ENCODE measurements at places on chromosomes 5 and 9. TPM values are rescaled to one million over a fixed set of nuclear protein-coding genes. Genes with fewer than 3 reads are reported as not detected.

Gene ESM1
- 73.0 TPM for total RNA-seq

Gene PFN3
- total RNA-seq: not detected

Gene ENTPD8
- 0.26 TPM for total RNA-seq

Gene AFF4
- total RNA-seq: 26.4 TPM

Gene IL9
- not detected for total RNA-seq

Gene IL31RA
- 0.38 TPM for total RNA-seq

Gene DNM1
- 0.13 TPM for total RNA-seq

Gene WDR38
- not detected for total RNA-seq

Gene CRHBP
- total RNA-seq: not detected

Gene CA9
- total RNA-seq: 0.13 TPM

Gene ZNF883
- 0.38 TPM for total RNA-seq

Gene CDX1
- total RNA-seq: not detected

Gene KCNV2
- not detected for total RNA-seq

Gene NOP16
- 11.8 TPM for total RNA-seq

Gene TRIO
- 76.8 TPM for total RNA-seq

Gene OLFML2A
- total RNA-seq: 2.3 TPM

Gene DOCK8
- 4.4 TPM for total RNA-seq

Gene INPP5E
- total RNA-seq: 6.4 TPM

Gene DIPK1B
- 93.8 TPM for total RNA-seq

Gene CFAP90
- total RNA-seq: not detected

Gene SLCO6A1
- total RNA-seq: not detected

Gene CD74
- 1.2 TPM for total RNA-seq

Gene DMGDH
- 0.76 TPM for total RNA-seq

Gene TERT
- total RNA-seq: not detected

Gene MLANA
- not detected for total RNA-seq
